ENCODE measurements at places on chromosomes 13 and 19. TPM values are rescaled to one million over a fixed set of nuclear protein-coding genes. Genes with fewer than 3 reads are reported as not detected.

Gene KLK4
- not detected for total RNA-seq

Gene NEK3
- 19.1 TPM for total RNA-seq

Gene SLC10A2
- total RNA-seq: not detected

Gene ARID3A
- 11.3 TPM for total RNA-seq

Gene ZNF837
- total RNA-seq: 1.6 TPM

Gene RNF113B
- total RNA-seq: not detected

Data from parietal lobe (tissue), 2 donors.